ENCODE measurements at places on chromosomes 3 and 15.
A peak's percentile ranks its signal among the peaks of the same experiment; 100 is the strongest.

DNA sequence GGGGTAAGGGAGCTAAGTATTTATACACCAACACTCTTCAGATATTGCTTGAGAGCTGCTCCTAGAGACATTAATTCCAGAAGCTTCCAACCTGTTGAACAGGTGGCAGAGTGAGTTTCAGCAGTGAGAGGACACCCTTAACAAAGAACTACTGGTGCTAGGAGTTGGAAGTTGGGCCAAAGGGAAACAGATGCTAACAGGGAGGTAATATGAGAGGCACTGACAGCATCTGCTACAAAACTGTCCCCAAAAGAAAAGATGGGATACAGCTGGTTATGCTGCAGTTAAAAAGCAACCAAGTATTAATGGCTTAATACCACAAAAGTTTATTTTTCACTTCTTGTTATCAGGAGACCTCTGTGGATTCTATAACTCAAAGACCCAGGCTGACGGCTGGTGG, 104.5 kb upstream of the SATB1 start:
- no peak for DNase-seq

GRCh38 chr15:43258781-43259180, 7.9 kb downstream of the TGM5 start:
- DNase-seq, result no peak

- no peak for DNase-seq
Measured at GRCh38 chr3:141915766-141916165, 39.3 kb downstream of the ATP1B3 start.

DNA sequence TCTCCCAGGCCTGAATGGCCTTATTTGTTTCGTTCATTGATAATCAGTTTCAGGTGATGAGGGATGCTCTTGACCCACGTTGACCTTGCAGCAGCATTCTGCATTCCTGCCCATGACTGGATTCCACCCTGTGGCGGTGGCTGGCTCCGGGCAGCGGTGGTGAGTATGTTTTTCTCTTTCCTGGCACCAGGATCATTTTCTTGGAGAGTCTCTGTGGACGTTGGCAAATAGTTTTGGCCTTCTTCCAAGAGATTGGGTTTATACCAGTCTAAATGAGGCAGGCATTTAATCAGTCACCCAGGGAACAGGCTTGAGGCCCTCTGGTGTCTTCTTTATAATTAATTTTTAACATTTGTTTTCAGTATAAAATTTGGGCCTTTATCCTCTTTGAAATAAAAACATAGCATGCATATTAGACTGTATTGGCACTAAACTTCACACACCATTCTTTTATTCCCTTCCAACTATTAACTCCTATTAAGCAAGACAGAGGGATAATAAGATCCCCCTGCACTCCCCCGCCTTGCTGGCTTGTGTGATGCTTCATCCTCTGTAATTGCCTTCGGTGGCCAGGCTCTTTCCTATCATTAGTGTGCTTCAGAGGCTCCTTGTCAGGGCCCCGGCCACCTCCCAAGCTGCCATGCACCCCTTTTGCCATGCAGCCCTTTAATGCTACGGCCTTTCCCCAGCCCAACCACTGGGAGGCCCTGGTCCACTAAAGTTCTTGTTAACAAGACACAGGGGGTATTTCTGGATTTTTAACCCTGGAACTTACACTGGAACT, 176.2 kb upstream of the TOPAZ1 start:
- DNase-seq, result no peak

GRCh38 chr3:144312702-144313101, 341.1 kb downstream of the DIPK2A start:
- no peak for DNase-seq

DNA sequence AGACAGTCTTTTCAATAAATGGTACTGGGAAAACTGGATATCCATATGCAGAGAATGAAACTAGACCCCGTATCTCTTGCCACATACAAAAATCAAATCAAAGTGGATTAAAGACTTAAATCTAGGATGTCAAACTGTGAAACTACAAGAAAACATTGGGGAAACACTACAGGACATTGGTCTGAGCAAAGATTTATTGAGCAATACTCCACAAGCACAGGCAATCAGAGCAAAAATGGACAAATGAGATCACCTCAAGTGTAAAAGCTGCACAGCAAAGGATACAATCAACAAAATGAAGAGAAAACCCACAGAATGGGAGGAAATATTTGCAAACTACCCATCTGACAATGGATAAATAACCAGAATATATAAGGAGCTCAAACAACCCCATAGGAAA, 38.4 kb upstream of the MBNL1 start:
- DNase-seq, result no peak

DNA sequence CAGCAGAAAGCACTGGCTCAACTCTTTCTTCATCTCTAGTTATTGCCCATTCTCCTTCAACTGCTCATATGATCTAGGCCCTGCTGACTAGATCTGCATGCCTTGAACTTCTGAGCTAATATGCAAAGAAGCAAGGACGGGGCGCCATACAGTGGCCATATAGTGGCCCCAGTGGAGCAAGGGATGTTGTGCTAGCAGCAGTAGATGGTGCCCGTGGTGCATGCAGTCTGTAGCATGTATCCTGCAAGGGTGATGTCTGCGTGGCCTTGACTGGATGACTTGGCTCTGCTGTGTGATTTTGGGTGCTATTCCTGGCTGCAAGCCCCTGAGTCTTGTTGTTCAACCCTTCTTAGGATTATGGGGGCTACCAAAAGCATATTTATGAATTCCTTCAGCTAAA, 12.2 kb upstream of the NMD3 start:
- DNase-seq, result no peak

DNA sequence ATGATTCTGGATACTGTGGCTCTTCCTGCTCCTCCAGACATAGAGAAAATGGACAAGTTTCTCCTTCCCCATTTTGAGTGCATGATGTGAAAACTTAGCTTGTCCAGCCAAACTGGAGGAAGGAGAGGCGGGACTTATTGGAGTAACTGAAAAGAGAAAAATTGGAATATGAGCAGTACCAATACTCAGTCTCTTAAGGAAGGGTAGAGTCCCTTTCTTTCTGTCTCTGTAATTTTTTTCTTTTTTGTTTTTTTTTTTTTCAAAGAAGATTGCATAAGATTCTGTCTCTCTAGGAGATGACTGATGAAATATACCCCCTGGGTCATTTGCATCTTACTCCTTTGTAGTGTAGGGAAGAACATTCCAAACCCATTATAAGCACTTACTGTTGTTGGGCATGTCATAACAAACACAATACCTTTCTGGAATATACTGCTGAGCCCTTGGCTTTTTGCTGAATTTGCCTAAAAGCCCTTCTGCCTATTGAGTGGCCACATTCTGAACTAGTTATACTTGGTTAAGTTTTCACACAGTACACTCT, 498.1 kb upstream of the TPRG1 start:
- DNase-seq, result peak; percentile 86

DNA sequence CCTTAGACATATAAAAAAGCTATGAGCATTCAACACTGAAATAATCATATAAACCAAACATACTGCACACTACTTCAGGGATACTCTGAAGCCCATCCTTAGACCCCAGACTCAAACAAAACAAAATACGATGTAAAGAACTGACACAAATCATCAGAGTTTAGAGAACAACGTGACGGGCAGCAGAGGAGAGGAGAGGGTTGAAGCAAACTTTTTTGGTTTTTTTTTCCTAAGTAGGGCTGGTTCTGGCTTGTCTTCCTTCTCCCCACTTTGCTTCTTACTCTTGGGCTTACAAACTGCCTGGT, 34.7 kb downstream of the GAP43 start:
- DNase-seq, result no peak

DNA sequence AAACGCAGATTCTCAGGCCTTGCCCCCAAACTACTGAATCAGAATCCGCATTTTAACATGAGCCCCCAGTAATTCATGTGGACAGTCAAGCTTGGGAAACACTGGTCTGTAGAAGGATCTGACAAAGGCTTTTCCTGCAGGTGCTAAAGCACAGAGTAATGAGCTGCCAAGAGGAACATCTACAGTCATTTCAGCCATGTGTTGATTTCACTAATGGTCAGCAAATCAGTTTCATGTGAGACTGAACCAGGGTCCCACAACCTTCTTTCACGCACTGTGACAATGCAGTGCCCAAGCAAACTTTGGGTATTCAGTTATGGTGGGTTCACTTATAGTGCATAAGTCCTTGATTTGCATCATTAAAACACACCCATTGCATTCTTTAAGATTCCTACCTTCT, 237.6 kb downstream of the TUSC7 start:
- no peak for DNase-seq

GRCh38 chr3:87069971-87070370, 79.0 kb upstream of the VGLL3 start:
- no peak for DNase-seq

DNA sequence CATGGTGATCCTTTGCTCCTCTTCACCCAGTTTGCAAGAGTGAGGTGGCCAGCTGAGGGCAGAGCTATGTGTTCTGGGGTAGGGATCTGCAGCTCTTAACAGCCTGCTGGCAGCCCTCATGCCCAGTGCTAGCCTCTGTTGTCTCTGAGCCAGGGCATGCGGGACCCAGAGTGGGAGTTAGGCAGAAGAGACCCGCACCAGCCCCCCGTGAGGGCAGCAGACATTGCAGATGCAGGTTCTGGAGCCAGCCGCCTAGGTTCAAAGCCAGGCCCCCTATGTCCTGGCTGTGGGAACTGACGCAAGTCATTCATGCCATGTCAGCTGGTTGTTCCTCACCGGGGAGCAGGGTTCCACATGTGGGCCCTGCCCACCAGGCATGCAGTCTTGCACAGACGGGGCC, 74.7 kb downstream of the DNAJB8 start:
- no peak for DNase-seq

- DNase-seq, result peak; percentile 33
Measured at GRCh38 chr3:172355836-172356235, 92.4 kb downstream of the GHSR start.

- no peak for DNase-seq
Measured at GRCh38 chr3:105798381-105798934, 70.4 kb downstream of the CBLB start.

GRCh38 chr15:88844749-88845386, 41.6 kb downstream of the ACAN start:
- no peak for DNase-seq

GRCh38 chr3:190265126-190265525, 57.1 kb downstream of the CLDN1 start:
- DNase-seq, result no peak

Measured in epithelial cell of prostate (primary cell).